ENCODE measurements at places on chromosomes 6 and 20.

DNA sequence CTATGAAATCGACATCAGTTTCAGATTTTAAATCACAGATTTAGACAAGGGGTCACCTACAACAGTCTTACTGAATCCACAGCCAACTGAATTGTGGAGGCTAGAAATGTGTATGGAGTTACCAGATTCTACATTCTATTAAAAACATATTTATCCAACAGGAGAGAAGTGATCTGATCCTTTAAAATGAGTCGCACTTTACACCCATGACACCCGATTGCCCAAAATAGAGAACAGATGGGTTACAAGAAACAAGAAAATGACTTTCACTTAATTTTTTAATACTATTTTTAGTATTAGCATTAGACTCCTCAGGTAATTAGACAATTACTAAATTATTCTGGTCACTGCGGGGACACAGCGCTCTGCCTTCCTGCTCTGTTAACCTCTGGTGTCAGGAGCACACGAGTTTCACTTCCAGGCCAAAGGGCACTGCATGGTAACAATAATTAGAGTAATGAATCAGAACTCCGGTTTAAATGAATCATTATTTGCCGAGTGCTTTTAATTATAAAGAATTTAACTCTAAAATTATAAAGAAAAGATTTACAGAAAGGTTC lies 108.6 kb downstream of the ATP9A start:
- no peak for DNase-seq

DNA sequence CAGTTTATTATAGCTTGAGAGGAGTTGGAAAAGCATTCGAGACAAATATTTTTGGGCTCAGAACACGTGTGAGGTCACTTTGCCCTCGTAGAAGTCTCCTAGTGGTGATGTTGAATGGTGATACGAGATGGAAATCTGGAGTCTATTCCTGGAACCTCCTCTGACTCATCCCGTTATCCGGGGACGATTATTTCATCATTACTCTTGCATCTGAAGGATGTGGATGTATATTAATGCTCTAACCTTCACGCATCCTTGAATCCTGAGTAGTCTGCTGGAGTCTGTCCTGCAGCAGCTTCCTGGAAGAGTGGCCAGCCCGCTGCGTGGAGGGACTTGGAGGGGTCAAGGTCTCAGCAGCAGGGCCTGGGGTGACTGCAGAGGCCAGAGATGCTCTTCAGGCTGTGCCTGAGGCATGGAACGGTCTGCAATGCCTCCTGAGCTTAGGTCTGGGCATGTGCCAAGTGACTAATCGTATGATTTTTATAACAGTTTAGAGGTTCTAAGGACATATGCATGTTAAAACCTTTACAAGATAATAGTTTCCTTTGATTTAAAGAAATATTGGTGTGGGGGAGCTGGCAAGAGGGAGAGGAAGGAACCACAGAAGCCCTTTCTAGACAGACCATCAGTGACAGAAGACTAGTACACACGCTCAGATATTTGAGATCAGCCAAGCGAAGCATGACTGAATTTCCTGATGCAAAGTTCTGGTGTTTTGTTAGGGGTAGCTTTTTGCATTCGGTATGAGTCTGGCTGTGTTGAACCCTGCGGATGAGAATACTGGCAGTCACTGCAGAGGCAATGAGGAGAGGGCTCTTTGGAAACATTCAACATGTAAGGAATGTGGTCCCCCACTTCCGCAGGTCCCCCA lies 400.2 kb downstream of the QKI start:
- DNase-seq: peak; percentile 98

DNA sequence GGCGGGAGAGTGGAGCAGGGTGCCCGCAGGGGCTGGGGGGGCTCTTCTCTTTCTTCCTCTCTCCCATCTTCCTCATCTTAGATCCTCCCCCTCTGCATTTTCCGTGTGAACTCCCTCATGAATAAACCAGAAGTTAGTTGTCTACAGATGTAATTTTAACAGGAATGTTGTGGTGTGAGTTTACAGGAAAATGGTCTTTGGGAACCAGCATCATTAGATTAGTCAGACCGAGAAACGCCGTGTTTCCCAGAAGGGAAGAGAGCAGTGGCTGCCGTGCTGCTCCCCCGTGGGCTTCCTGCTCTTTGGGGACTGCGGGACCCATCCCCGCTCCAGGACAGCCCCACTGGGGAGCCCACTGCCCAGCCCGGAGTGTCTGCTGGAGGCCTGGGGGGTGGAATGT lies 3.4 kb downstream of the MYT1 start:
- DNase-seq: no peak

DNA sequence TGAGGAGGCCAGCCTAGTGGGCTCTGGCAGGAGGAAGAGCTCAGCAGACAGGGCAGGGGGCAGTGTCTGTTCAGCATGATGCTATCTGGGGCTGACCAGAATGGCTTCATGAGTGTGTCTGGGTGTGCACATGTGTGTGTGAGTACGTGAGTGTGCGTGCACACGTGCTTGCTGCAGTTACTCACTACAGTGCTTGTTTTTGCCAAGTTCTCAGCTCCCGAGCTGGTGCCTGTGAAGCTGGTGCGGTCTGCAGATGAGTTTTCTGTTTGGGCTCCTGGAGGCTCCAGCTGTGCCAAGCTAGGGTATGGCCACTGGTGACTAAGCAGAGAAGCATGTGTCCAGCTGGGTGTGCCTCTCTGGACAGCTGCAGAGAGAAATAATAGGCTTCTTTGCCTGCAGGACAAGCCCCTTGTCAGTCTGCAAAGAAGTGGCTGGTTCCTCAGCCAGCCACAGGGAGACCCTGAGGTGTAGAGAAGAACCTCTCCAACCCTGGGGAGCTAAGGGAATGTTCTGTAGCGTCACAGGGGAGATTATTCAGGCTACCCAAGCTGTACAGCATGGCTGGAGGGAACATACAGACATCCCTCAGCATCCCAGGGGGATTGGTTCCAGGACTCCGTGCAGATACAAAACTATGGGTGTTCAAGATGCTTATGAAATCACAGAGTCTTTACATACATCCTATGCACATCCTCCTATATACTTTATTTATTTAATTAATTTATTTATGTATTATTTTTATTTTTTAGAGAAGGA lies 40.2 kb upstream of the FAM50B start:
- peak; percentile 86 for DNase-seq

DNA sequence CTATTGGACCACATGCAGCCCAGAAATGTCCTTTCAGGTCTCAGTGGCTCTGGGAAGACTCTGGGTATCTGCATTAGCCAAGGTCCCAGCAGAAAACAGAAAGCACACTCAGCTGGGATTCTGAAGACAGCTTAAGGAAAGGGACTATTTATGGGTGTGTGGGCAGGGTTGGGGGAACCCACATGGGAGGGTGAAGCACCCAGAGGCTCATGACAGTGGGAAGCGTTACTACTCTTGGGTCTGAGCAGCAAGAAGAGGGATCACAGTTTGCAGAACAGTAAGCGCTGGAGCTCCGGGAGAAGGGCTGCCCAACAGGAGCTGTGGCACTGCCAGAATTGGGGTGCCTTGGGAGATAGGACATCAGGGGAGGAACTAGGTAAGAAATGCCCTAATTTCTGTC lies 12.4 kb upstream of the CDC5L start:
- no peak for DNase-seq

DNA sequence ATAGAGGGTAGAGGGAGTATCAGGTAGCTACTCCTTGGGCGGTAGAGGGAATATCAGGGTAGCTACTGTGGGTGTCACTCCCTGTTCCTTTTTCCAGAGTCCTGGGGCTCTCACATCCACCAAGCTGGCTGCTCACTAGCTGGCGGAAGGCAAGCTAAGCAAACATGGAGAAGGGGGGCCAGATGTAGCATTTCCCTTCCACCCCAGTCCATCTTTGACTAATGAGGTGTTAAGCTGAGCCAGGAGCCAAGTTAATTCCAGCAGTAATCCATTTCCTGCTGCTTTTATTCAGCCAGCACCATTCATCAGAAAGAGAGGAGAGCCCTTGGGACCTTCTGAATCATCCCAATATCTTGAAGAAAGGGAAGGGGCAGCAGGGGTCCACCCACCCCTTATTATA lies 330.0 kb downstream of the ZFAND3 start:
- DNase-seq: no peak

GRCh38 chr20:43942667-43943285 lies 28.1 kb downstream of the TOX2 start:
- peak; percentile 42 for DNase-seq

- DNase-seq: no peak
These were observed 77.5 kb upstream of the AKIRIN2 start for GRCh38 chr6:87779542-87779941.

DNA sequence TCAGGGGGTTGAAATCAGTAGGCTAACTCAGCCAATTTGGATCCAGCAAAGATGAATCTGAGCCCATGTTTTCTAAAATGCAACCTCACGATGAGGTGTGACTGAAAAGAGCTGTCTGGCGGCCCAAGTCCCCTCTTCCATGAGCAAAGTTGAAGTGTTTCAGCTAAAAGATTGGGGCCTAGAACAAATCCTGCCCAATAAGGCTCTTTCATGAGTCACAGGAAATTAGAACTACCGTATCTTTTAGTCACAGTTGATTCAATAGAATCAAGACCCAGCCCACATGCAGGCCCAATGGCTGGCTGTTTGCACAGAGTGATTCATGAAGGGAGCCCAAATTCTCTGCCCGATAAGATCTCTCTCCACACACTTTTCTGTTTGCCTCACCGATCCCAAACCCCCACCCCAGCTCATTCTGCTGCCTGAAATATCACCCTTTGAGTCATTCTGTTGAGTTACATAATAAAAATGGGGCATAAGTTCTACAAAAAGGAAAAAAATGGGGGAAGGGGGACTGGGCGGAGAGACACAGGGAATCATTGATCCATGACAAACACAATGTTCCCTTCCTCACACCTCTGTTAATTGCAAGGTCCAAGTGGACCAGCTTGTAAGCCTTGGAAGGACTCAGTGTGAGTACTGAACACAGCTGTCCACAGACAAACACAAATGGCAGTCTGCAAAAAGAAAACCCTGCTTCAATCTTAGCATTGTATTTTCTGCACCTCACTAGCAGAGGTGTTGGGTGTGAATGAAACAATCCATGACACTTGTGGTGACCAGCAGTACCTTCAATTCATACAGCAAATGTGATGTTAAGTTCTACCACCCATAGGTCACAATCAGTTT lies 13.8 kb downstream of the FOXQ1 start:
- DNase-seq: peak; percentile 90

DNA sequence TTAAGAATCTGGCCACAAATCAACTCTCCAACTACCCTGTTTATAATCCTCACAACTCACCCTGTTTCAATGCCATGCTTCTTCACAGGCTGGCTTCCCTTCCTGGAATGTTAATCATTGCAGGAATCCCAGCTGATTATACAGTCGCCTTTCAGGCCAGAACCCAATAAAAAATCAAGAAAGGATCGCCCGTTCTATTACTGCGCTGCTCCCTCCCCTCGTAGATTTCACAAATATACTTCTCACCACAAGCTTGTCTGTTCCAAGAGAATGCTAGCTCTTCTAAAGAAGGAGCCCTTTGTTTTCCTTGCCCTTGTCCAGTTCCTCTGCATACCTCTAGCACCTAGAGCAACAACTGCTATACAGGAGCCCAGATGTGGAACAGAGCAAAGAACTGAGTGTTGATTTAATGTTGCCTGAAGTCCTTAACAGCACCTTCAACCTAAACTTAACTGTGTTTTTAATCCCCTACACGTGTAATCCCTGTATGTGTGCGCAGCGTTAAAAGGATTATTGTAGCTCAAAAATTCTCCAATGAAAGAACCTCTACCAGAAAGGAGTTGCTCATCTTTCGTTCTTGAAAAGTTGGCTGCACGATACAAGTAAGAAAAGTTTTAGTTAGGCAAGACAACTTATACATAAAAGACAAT lies 988 bp downstream of the ECHDC1 start:
- DNase-seq: peak; percentile 48

DNA sequence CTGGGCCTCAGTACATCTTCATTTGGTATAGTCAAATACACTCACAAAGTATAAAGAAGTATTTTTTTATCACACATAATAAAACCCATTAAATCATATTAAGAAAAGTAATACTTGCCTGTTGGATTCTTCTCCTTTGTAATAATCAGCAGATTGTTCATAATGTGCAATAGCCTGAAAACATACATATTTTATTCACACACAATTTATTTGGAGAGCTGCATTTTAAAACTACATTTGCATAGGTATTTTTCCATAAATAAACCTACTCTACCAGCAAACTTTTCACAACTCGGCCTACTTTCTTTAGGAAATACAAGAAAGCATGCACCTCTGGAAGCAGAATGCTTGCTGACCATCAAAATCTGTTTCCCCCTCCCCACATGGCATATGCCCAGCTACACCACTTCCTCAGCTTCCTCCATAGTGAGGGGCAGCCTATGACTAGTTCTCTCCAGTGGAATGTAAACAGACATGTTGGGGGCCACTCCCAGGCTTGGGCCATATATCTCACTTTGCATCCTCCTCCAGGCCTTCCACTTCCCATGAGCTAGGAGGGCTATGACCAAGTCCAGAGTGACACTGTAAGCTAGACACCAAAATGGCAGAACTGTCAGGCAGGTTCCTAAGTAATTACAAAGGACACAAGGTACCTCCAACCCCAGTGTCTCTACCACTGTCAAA lies 28.3 kb downstream of the GZF1 start:
- DNase-seq: no peak

GRCh38 chr6:11092668-11093375 lies 812 bp upstream of the SMIM13 start:
- DNase-seq: no peak

DNA sequence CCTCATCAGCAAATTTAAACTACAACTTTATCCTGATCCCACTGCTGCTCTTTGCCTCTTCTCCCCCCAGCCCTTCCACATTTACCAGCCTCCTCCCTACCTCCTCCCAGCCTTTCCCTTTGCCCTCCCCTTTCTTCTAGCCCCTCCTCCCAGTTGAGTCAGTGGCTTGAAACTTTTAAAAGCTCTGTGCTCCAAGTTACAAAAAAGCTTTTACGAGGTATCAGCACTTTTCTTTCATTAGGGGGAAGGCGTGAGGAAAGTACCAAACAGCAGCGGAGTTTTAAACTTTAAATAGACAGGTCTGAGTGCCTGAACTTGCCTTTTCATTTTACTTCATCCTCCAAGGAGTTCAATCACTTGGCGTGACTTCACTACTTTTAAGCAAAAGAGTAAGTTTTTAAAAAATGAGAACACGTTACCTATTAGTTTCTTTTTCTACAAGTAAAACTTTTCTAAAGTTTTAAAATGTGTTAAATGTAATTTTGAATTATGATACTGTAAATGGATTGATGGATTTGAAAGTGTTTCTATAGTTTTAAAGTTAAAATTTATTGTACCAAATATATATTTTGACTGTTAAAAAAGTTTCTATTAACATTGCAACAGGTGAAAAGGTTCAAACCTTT lies at the start of gene GJA1:
GJA1 (plus strand) TSS at position 203 of the 626 bp plus-strand sequence. CDS start 11,202 bp downstream, outside the sequence.
- peak; percentile 34 for DNase-seq
